Cardiac atrium fibroblast (primary cell): ENCODE measurements at places on chromosomes 6 and 20. TPM values are rescaled to one million over a fixed set of nuclear protein-coding genes. Genes with fewer than 3 reads are reported as not detected.

Gene CNBD2
- total RNA-seq = 0.54 and 2.1 TPM in 2 replicates

Gene LAMA2
- total RNA-seq = 214 and 220 TPM in 2 replicates

Gene TGM6
- total RNA-seq = not detected in 2 replicates

Gene PRKN
- 1.1 and 1.4 TPM in 2 replicates for total RNA-seq

Gene SRMS
- total RNA-seq = not detected in 2 replicates

Gene ACSS2
- total RNA-seq = 58.2 and 76.9 TPM in 2 replicates

Gene MUCL3
- total RNA-seq = not detected in 2 replicates

Gene PPP1R11
- 34.3 and 35.5 TPM in 2 replicates for total RNA-seq

Gene EEF1E1
- 12.6 and 52.8 TPM in 2 replicates for total RNA-seq

Gene TOX2
- total RNA-seq = 9.2 and 17.9 TPM in 2 replicates

Gene PDE10A
- total RNA-seq = 24.4 and 28.5 TPM in 2 replicates

Gene GLP1R
- not detected in 2 replicates for total RNA-seq

Gene SLC26A8
- total RNA-seq = not detected in 2 replicates

Gene FKBP5
- total RNA-seq = 121 and 150 TPM in 2 replicates

Gene SLCO4A1
- 0.32 and 0.54 TPM in 2 replicates for total RNA-seq

Gene BANF2
- not detected in 2 replicates for total RNA-seq

Gene UST
- total RNA-seq = 16.6 and 20.1 TPM in 2 replicates

Gene COL11A2
- 0.16 and 0.18 TPM in 2 replicates for total RNA-seq

Gene KCNS1
- total RNA-seq = 2.3 and 2.4 TPM in 2 replicates

Gene LRFN2
- not detected in 2 replicates for total RNA-seq

Gene TRPC4AP
- 81.2 and 83.3 TPM in 2 replicates for total RNA-seq

Gene GPANK1
- 23.2 and 28.5 TPM in 2 replicates for total RNA-seq
